ENCODE measurements at places on chromosomes 5 and 9.

GRCh38 chr5:146006470-146007190, 70.3 kb downstream of the SH3RF2 start:
- DNase-seq = no peak

- peak; percentile 8 for DNase-seq
These were observed 6.1 kb upstream of the TNIP1 start for GRCh38 chr5:151086905-151087360.

DNA sequence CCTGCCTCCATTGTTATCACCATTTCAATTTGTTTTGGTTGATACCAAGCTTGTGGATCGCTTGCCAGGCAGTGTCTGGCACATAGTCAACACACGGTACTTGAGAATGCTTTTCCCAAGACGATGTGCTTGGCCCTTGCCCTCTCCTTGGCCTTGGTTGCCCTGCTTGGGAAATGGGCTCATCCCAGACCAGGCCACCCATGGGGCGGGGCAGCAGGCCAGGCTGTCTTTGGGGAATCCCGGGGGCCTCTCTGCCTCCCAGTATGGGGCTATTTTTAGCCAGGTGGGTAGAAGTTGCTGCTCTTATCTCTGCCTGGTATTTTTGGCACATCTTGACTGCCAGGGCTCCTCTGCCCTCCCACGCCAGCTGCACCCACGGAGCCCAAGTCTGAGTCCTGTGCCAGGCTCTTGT, 49.9 kb downstream of the LMX1B start:
- no peak for DNase-seq

GRCh38 chr5:76455531-76456133, 52.5 kb downstream of the IQGAP2 start:
- DNase-seq = no peak

DNA sequence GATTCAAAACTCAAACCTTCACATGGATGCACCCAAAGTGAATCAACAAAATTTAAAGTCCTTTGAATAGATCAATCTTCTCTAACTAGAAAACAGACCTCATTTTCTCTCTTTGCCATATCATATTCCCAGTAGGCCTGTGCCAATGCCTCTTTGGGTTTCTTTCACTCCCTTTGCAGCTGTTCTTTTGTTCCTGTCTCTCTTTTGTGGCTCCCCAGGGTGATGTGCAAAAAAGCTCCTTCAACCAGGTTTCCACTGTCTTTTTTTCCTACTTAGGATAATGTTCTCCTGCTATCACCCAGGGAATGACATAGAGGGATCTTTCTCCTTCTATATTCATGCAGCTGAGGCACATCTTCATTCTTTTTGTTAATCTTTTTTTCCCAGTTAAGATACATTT, 54.6 kb downstream of the MARCHF3 start:
- no peak for DNase-seq

- no peak for DNase-seq
These were observed 78.0 kb upstream of the TNC start for GRCh38 chr9:115195912-115196311.

- DNase-seq = no peak
These were observed 8.8 kb downstream of the FAM200C start for GRCh38 chr5:160390787-160391696.

- no peak for DNase-seq
These were observed 184.4 kb upstream of the DMRT1 start for GRCh38 chr9:656926-657568.

DNA sequence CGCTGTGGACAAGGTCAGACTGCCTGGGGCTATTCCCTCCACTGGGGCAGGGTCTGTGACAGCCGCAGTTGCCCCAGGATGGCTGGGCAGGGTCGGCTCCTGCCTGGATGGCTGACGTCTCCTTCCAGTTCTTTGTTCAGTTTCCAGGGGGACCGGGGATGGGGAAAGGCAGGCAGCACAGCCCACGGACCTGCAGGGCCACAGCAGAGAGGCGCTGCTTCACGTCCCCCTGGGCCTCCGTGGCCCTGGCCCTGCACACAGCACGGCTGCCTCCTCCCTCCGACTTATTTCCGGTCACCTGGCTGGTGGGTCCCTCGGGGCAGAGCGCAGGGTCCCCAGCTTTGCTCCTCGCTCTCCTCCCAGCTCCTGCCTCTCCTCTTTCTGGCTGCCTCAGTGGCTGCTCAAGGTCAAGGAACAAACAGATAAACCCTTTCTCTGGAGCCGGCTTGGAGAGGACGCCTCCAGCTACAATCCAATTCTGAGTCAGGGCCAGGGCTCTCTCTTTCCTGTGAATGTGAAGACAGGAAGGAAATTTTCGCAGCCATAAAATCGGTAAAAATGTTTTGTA, 169.7 kb downstream of the C9orf50 start:
- no peak for DNase-seq

- DNase-seq = no peak
These were observed 23.4 kb upstream of the PSD2 start for GRCh38 chr5:139772089-139772791.

DNA sequence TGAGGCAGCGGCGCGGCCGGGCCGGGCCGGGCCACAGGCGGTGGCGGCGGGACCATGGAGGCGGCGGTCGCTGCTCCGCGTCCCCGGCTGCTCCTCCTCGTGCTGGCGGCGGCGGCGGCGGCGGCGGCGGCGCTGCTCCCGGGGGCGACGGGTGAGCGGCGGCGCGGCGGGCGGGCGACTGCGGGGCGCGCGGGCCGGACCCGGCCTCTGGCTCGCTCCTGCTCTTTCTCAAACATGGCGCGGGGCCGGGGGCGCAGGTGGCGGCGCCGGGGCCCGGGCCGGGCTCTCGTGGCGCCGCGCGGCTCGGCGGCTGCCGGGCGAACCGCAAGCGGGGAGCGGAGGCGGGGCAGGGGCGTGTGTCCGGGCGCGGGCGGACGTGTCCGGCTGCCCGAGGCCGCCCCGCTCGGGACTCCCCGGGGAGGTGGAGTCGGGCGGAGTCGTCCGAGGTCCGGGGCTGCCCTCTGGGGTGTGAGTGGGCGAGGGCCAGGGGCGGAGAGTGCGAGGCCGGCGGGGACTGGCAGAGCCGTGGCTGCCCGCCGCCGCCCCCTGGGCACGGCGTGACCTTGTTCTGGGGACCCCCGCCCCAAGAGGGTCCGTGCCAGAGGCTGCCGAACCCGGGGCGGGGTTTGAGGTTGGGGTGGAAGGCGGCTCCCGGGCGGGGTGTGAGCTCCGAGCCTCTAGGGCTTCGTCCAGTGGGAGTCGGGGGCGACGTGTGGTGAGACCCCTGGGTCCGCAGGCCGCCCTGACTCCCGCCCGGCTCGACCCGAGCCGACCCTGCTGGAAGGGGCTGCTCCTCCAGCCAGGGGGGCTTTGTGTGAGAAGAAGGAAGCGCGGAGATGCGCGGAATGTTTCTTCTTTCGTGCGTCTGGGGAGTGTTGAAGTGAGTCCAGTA, 485 bp downstream of the TGFBR1 start:
- no peak for DNase-seq

DNA sequence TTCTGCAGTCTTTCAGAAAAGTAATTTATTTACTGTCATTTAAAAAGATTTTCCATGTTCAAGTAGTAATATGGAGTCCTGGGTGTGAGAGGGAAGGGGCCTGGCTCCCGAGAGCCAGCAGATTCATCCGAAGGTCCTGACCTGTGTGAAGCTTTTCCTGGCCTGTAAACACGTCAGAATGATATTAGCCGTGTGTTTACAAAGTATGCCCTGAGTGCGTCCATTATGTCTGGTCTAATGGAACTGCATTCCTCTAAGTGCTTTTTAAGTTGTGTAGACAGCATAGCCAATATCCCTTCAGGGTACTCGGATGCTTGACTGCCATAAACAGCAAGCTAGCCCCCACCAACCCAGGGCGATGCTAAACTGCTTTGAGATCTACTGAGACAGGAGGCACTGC, 495.2 kb downstream of the AGTPBP1 start:
- no peak for DNase-seq

- no peak for DNase-seq
These were observed 484.1 kb upstream of the SEMA6A start for GRCh38 chr5:117058740-117059139.

GRCh38 chr5:127410959-127411358, 106.5 kb upstream of the PRRC1 start:
- DNase-seq = no peak

- no peak for DNase-seq
These were observed 149.0 kb downstream of the AUH start for GRCh38 chr9:91212596-91213243.

- no peak for DNase-seq
These were observed 1.4 kb downstream of the PITX1 start for GRCh38 chr5:135032695-135032998.

GRCh38 chr5:23089286-23089685, 236.1 kb upstream of the CDH12 start:
- no peak for DNase-seq

- no peak for DNase-seq
These were observed 20.6 kb downstream of the SLC38A9 start for GRCh38 chr5:55691265-55692105.

DNA sequence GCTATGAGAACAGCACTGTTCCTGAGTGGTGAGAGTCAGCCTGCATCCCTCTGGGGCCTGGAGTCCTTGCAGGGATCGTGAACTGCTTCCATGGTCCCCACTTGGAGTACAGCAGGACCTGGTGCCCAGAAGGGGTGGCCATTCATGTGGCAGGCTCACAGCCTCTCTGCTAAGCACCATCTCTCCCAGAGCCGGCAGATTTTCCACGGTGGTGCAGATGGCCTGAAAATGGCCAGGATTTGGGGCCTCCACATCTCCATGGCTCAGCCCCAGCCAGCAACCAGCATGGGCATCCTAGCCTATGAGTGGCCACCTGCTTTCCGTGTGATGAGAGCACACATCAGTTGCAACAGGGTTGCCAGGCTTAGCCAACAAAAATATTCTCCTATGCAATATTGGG, 33.9 kb upstream of the SEMA4D start:
- no peak for DNase-seq

GRCh38 chr5:173412566-173412965, 84.4 kb upstream of the STC2 start:
- no peak for DNase-seq

DNA sequence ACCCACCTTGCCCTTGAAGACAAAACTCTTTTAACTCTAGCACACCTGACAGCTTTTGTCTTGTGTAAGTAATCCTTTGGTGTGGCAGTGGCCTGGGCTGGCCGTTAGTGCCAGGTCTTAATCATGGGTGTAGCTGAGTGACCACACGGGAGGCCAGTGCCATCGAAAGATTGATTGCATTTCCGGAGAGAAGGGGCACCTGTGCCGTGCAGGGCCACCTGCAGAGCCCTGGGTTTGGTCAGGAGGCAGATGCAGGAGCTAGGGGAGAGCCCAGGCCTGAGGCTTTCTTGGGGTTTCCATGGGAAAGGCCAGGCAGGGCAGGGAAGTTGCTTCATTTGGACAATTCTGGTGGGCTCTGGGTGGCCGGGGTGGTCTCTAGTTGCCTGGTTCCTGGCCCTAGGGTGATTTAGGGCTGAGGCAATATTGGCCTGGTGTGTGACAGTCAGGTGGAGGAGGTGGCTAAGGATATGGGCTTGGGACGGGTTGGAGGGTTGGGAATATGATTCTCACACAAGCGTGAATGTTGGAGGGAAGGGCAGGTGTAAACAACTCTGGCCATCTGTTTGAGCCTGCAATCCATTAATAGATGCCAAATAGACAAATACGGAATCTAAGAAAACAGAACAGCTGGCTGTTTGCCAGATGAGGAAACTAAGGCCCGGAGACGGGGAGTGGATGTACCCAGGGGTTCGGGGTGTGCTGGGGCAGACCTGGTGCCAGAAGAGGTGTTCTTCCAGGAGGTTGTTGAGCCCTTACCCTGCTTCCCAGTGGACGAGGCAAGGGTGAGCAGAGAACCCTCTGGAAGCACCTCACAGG, 4.6 kb downstream of the DBH start:
- DNase-seq = no peak

GRCh38 chr9:38029915-38030638, 39.0 kb downstream of the SHB start:
- DNase-seq = no peak

GRCh38 chr9:35682051-35682450, 7.7 kb downstream of the TPM2 start:
- DNase-seq = no peak

DNA sequence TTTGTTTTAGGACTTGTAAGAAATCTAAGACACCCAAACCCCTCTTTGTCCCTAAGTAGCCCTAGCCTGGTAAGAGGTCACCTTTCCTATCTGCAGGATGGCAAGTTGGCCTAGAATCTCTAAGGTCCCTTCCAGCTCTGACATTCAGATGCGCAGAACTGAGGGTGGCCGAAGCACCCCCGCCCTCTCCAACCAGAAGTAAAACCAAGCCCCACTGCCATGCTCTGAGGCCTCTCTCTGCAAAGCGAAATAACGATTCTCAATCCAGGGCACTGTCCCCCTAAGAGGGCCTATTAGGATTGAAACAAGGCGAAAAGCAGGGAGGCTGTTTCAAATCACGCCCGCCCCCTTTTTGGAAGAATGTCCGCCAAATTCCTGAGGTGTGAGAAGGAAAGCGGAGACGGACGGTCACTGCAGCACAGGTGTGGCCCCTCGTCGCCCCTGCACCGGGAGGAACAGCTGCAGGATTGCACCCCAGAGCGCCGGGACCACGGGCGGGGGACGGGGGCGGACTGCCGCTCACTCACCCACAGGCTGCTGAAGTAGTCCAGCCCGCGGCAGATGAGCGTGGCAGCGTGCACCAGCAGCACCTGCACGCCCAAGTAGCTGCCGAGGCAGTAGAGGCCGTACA, 824 bp downstream of the TMEM245 start:
- DNase-seq = no peak

DNA sequence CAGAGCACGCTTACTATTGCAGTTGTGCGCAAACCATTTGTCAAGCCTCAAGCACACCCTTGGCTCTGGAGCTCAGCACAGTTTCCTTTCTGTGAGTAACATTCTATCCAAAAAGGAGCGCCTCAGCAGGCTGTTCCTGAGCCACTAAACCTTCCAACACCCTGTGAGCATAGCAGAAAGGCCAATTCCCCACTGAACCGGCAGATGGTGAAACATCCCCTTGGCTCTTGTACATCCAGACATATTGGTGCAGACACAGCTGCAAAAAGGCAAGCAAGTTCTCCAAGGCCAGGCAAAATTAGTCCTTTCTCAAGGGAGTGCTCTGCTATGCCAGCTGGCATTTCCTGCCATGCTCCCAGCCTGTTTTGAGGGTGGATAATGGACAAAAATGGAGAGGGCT, 44.1 kb upstream of the CEMIP2 start:
- no peak for DNase-seq

GRCh38 chr9:136857166-136857565, 5.0 kb downstream of the MAMDC4 start:
- DNase-seq = no peak

DNA sequence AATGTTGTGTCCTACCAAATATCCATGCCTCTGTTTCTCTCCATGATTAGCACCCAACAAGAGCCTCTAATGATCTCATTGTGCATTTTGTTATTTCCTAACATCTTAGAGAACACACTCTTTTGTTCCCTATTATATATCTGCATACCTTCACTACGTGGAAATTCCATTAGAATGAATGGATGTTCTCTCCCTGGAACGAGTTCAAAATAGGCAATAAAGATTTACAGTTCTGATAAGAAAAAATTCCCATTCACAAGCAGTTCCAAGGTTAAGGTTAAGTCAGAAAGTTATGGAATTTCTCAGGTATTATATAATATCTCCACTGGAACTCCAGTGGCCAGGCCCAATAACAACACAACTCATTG, 83.7 kb downstream of the TRPM6 start:
- no peak for DNase-seq
